Activated CD4-positive, alpha-beta T cell treated with anti-CD3 and anti-CD28 coated beads for 1 hour (primary cell): ENCODE measurements at places on chromosomes 6 and 20.
A peak's percentile ranks its signal among the peaks of the same experiment; 100 is the strongest.

DNA sequence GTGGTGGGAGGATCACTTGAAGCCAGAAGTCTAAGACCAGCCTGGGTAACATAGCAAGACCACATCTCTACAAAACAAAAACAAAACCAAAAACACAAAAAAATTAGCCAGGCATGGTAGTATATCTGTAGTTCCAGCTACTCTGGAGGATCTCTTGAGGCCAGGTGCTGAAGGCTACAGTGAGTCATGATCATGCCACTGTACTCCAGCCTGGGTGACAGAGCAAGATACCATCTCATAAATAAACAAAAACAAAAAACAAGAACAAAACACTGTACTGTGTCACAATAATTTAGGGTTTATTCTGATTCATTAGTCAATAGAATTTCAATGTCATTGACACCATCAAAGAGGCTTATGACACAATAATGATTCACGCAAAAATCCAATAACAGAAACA is 1121.7 kb upstream of the MAP3K7 start:
- no peak for DNase-seq

DNA sequence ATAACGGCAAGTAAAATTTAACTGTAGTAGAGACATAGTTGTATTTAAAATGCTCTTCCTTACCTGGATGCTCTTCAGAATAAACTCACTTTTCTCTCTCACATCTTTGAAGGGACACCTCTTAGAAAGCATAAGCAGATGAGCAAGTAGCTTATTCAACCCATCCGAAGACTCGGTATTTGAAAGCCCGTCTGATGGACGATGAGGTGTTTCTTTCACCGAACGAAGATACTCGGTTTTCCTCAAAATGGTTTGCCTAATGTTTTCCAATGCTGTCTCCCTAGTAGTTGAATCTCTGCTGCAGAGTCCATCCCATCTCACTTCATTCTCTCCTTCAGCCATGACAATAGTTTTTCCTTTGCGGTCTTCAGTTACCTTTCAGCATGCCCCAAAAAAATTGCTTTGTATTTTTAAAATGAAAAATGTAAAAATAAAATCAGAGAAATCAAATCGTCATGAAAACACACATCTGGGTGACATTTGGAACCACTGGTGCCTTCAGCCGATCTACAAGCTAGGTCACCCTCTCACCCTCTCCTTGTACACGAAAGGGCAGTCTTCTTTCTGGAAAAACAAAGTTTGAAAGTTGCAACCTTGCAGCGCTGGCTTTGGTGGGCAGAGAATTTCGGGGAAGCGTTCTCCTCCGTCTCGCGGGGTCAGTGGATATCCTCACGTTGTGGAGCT is 772 bp downstream of the SESN1 start:
- no peak for DNase-seq

DNA sequence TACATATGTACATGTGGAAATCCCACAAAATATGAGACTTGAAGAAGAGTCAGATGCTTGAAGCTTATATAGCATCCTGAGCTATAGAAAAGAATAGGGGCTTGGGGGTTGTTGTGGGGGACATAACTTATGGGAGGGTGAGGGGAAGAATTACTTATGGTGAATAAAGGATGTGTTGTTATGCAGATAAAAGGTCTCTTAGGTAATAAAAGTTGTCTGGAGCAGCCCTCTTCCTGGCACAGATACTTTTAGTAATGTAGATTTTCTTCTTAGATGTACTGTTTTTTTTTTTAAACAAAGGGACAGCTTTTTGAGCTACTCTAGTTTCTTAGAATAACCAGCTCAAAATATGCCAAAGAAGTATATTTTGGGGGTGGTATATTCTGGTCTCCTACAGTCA is 35.9 kb downstream of the CHMP4B start:
- no peak for DNase-seq

GRCh38 chr6:77910826-77911225 is 258.0 kb downstream of the MEI4 start:
- no peak for DNase-seq

- no peak for DNase-seq
Observed at GRCh38 chr20:17808357-17808756, 108.6 kb downstream of the BANF2 start.

- no peak for DNase-seq
Observed at GRCh38 chr6:57423468-57423867, 106.0 kb downstream of the PRIM2 start.

GRCh38 chr6:2853769-2854395 is 12.2 kb upstream of the SERPINB1 start:
- peak; percentile 64 for DNase-seq

DNA sequence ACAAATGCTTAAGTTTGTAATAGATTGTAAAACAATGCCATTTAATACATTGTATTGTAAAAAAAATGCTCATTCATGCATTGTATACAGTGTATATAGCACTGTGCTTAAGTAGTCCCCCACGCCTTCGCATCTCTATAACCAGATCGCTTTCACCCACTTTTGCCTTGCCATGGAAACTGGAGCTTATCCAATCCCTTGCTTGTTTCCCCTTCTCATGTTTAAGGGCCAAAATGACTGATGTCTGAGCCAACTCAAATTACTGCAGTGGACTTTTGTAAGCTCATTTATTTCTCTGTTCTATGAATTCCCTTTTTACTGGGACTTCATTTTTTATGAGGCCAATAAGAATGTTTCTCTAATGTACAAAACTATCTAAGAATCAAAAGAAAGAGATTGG is 730.9 kb upstream of the GJE1 start:
- DNase-seq = no peak

GRCh38 chr6:53103993-53104675 is 38.9 kb downstream of the FBXO9 start:
- DNase-seq = no peak

DNA sequence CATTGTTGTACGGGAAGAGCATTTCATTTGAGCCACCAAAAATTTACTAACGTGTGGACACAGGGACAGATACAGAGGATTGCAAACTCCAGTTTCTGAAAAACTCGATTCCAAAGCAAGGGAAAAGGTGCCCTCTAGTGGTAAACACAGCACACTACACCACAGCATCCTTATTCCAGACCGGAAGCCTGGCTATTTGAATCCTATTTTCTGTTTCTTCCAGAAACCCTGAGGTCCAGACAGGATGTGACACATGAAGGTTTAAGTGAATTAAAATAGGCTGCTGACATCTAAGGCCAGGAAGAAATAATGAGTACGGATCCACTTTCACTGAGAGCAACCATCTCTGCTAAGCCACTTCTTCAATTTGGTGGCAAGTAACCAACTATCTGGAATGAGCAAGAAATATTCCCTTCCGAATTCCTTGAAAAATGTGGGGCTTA is 31.8 kb upstream of the GMPR start:
- no peak for DNase-seq
